ENCODE measurements at places on chromosomes 13 and 19.

GRCh38 chr13:99039718-99040280, 61.9 kb upstream of the DOCK9 start:
- DNase-seq = no peak

GRCh38 chr19:21158523-21159135, 16.8 kb downstream of the ZNF431 start:
- DNase-seq = no peak

DNA sequence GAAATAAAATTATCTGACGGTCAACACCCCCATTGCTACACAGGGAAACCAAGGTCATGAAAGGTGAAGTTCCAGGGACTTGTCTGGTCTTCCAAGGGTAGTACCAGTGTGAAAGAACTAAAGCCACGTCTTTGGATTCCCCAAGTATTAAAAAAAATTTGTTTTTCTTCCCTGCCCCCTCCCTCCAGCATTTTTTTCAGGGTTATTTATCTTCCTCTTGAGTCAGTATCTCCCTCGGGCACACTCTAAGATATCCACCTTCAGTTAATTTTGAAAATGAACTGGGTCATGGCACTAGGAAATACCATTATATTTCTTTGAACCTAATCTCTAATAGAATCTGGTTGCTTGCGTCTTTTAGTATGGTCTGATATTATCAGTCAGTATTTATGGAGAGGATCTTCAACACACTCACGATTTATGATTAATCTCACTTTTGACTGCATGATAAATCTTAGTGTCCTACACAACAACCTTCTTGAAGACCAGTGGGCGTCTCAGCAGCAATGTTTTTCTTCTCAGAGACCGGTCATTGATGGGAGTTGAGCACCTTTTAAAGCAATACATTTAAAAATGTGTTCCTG, 9.1 kb downstream of the ATP8A2 start:
- no peak for DNase-seq

DNA sequence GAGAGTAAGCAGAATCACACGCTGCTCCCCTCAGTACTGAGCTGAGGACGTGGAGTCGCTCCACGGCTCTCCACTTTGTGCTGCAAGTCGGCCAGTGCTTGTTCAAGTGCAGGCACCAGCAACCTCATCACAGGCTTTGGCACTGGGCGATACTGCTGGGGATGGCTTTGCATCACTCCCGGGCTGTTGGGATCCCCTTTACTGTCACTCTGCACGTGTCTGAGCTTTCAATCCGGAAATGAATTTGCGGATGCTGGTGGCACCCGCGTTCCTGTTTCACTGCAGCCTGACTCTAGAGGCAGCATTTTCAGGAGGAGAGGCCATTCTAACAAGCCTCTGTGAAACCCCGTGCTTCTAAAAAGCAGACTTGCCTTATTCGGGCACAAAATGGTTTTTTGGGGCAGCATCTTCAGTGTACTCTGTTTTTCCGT, 19.1 kb downstream of the SMARCA4 start:
- peak; percentile 61 for DNase-seq

DNA sequence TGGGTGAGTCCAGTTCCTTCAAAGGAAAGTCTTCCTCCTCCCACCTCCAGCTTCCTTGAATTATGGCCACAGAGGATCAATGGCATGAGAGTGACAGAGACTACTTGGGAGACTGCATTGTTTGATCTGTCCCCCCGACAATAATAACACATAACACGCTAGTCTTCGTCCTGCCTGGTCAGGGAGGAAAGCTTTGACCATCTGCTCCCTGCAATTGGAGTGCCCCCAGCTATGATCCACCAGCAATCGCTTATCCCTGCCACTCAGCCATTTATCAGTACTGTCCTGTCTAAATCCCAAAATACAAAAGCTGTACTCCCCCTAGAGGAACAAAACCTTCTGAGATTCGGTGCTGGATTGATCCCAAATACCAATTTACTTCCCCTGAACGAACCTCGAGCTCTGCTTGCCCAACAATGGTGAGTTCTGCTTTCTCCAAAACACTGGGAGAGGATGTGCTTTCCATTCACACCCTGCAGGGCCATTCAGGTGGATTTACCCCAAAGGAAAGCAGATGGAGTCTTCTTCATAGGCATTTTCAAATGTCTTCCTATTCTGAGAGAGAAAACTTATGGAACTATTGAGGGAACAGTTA, 466.7 kb downstream of the TSHZ3 start:
- no peak for DNase-seq

- no peak for DNase-seq
These were observed 16.6 kb downstream of the PRKCSH start for GRCh38 chr19:11451871-11452619.

GRCh38 chr19:30734669-30735068, 362.5 kb downstream of the ZNF536 start:
- DNase-seq = no peak

GRCh38 chr13:22085001-22085400, 414.1 kb downstream of the FGF9 start:
- DNase-seq = no peak

DNA sequence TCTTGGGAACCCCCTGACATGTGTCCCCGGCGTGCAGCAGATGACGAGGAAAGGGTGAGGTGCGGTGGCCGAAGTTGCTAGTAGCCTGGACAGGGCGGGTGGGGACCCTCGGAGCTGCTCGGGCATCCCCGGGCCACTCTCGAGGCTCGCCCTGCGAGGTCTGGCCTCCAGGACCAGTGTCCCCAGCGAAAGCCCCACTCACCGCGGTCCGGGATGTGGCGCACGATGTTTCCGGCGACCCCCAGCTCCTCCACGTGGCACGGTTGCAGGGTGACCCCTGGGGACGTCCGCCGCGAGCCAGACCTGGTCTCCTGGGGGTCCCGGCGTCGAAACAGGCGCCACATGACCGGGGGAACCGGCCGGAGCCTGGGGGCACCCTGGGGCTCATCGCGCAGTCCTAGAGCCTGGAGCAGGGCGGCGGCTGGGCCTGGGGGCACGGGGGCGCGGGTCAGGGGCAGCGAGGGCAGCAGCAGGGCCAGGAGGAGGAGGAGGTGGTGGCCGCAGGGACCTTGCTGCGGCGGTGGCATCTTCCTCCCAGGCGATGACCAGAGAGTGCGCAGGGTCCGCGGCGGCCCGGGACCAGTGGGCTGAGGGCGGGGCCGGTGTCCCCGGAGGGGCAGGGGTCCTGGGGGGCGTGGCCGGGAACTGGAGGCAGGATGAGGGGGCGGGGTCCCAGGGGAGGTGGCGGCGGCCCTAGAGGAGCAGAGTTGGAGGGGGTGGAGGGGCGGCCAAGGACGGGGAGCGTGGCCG, 26.0 kb downstream of the CERS1 start:
- DNase-seq = no peak

DNA sequence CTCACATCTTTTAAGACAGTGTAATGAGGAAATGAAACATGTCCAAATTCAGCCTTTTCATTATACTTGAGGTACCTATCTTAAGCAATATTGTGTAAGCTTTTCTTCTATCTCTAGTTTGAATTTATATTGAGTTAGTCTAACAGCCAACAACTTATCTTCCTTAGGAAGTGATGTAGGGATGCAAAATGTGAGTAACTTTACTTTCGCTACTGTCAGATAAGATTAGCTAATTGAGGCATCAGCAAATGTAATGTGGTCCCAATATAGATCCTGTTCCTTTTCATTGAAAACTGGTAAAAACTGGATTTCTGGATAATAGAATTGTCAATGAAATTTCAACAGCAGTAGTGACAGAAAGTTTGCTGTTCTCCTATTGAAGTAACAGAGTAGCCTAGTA, 902.2 kb downstream of the GPC5 start:
- DNase-seq = no peak

DNA sequence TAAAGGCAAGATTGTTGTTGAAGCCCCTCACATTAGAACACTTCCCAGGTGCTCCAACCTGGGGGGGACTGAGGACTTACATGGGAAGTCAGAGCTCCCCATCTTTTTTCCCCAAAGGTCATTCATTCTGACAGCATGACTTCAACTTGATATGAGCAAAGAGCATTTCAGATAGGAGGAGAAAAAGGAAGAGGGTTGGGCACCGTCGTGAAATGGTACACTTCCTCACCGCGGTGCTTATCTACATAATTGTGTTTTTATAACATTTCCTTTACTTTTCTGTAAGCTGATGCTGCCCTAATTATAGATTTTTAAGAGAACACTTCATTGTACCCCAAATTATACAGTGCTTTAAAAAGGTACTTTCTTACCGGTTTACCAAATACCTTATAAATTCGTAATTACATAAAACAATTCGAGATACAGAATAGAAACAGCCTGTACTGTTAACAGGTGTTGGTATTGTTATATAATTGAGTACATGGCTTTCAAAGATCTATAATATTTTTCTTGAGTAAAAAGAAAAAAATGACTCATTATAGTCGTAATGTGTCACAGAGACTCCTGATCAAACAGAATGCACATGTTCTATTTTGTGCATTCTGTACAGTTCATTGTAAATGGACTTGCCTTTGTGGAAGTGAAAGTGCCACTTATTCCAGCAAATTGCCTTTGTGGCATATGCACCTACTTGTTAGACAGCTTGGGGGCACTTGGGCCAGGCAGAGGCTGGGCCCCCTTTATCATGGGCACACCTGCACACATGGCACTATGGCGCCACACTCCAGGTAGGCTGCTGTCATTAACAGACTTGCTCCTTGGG, 81.8 kb downstream of the GGACT start:
- DNase-seq = peak; percentile 31
